ENCODE measurements at places on chromosomes 11 and 22.

- DNase-seq, result no peak
These were observed 757 bp downstream of the RNASEH2C start for GRCh38 chr11:65719871-65720210.

GRCh38 chr11:69569306-69570200 lies 71.4 kb upstream of the CCND1 start:
- no peak for DNase-seq

GRCh38 chr11:59660621-59661020 lies 8.2 kb downstream of the PATL1 start:
- no peak for DNase-seq

- DNase-seq, result no peak
These were observed at the start of gene SHISAL1 for GRCh38 chr22:44312766-44313165. TSS of gene SHISAL1 (minus strand) at chr22:44312951. CDS start at chr22:44300945, 12,006 bp downstream.

DNA sequence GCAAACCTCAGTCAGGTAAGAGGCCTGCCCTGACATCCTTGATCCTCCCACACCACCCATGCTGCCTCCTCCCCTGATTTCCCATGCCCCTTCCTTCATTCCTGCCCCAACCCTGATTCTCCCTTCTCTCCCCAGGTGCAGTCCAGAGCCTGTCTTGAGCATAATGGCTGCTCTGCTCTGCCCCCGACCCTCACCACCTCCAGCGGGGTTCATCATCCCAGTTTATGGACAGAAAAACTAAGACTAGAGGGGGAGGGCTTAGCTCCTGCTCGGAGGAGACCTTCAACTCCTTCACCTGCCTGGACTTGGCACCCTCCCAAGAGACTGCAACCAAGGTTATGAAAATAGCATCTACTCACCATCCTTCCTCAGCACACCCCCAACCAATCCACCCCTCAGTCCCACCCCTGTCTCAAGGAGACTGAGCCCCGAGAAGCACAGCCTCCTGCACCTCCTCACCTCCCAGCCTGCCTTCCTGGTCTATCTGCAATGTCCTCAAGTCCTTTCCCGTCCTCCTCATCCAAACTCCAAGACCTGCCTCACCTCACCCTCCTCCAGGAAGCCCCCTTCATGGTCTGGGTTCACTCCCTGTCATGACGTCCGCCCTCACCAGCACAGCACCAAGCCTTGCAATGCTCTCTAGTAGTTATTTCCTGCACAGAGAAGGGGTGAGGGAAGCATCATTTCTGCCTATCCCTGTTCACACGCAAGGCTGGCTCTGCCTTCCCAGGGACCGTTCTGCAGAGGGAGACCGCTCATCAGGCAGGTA lies 103.1 kb downstream of the PDE2A start:
- DNase-seq, result peak; percentile 13

GRCh38 chr11:44028816-44029506 lies 18.8 kb upstream of the ACCSL start:
- DNase-seq, result no peak
